Dorsolateral prefrontal cortex (tissue), 122 donors: ENCODE measurements at places on chromosomes 6 and 20.

GRCh38 chr6:47743744-47744143, 38.1 kb upstream of the OPN5 start:
- no peak for DNase-seq

GRCh38 chr6:16136621-16137450, 8.0 kb downstream of the MYLIP start:
- DNase-seq, result no peak

DNA sequence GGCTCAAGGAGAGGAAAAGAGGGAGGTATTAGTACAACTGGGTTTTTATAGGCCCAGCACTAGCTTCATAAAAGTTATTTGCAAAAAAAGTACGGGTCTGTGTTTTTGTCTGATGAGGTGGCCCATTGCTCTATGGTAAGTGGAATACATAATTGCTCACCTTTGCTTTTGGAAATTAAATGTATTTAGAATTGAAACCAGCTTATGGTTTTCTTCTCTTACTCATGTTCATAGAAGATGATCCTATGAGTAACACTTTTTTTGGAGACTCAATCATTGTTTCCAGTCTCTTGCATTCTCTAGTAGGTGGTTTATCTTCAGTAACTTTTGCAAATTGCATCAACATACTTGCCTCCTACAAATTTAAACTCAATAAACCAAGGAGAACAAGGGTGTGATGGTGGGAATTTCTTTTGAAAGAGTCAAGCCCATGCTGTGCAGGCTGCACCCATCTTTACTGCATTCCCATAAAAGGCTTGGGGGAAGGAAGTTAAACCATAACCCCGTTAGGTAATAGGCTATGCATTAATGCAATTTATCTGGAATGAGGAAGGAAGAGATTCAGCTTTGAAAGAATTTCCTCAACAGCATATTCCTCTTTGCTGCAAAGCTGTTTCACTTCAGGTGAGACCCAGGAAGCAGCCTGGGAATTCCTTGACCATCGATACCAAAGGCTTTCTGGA, 48.5 kb upstream of the EDN1 start:
- no peak for DNase-seq

GRCh38 chr6:45514454-45515230, 136.9 kb upstream of the SUPT3H start:
- DNase-seq, result no peak

DNA sequence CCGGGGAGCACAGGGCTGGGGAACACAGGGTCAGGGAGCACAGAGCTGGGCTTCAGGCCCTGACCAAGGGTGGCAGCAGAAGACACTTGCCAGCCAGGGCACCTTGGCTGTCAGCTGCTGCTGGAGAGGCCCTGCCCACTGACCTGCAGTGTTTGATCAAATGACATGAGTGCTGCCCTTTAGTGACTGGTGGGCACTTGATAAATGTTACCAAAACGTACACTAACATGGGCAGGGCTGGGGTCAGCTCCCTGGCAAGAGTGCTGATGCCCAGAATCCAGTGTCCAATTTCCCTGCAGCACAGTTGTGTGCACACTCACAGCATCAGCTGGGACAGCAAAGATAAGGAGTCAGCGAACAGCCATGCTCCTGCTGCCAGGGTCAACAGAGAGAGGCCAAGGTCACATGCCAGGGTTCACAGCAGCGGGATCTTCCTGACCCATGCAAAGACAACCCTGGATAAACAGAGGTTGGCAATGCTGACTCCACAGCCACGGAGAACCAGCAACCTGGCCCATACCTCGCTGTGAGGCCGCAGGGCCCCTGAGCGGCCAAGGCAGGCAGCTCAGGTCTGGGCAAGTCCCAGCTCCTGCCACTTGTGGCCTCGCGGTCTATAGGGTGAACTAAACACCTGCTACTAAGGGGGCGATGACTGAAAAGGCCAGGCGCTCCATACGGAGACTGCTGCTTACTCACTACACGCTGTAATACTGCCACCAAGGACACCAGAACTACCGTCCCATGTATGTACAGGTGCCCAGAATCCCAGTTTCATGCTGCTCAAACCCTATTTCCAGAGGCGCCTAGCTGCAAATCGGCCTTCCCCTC, 46.3 kb downstream of the NINL start:
- DNase-seq, result no peak
